ENCODE measurements at places on chromosomes 1 and 21.

DNA sequence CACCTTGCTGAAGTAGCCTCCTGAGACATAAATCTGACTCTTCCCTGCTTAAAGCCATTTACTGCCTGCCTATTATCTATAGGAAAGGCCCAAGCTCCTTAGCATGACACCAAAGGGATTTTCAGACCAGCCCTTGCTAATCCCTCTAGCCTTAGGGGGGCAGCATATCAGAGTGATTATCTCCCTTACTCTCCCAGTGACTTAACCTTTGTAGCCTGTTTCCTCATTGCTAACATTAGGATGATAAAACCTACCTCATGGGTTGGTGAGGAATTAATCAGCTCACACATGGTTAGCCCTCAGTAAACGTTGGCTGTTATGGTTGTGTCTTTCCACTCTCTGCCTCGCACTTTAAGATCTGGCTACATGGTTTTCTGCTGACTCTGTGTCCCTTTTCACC lies 70.1 kb downstream of the ROR1 start:
- no peak for DNase-seq

DNA sequence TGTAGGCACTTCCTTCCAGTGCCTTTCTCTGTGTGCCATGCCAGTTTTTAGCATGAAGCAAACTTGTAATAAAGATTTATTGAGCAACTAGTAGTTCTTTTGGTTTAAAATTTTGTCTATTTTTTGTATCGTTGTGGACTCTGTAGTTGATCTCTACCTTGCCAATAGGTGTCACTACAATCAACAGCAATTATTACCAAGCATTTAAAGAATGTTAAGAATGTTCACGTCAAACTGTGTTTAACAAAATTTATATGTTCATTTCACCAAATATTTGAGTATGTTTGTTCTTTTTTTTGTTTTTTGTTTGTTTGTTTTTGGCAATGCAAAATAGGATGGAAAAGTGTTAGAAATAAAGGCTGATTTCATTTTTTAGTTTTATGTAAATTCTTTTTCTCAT lies 208.1 kb downstream of the PATJ start:
- no peak for DNase-seq

GRCh38 chr21:38992737-38993136 lies 187.0 kb downstream of the ETS2 start:
- no peak for DNase-seq

DNA sequence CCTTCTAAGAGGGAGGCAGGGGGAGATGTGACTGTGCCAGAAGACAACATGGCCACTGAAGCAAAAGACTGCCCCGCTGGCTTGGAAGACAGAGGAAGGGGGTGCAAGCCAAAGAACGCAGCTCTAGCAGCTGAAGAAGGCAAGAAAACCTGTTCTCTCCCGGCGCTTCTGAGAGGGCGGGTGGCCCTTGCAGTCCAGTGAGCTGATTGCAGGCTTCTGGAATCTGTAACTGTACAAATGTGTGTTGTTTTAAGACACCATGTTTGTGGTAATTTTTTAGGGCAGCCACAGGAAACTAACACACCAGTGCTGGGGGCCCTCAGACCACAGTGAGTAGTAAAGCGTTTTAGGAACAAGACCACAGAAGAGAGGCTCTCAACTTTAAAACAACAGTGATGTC lies 47.0 kb downstream of the CD46 start:
- DNase-seq = no peak

- DNase-seq = no peak
These were observed 39.6 kb upstream of the COL6A1 start for GRCh38 chr21:45941717-45942546.

GRCh38 chr1:62325081-62325480 lies 5.8 kb upstream of the KANK4 start:
- DNase-seq = no peak

DNA sequence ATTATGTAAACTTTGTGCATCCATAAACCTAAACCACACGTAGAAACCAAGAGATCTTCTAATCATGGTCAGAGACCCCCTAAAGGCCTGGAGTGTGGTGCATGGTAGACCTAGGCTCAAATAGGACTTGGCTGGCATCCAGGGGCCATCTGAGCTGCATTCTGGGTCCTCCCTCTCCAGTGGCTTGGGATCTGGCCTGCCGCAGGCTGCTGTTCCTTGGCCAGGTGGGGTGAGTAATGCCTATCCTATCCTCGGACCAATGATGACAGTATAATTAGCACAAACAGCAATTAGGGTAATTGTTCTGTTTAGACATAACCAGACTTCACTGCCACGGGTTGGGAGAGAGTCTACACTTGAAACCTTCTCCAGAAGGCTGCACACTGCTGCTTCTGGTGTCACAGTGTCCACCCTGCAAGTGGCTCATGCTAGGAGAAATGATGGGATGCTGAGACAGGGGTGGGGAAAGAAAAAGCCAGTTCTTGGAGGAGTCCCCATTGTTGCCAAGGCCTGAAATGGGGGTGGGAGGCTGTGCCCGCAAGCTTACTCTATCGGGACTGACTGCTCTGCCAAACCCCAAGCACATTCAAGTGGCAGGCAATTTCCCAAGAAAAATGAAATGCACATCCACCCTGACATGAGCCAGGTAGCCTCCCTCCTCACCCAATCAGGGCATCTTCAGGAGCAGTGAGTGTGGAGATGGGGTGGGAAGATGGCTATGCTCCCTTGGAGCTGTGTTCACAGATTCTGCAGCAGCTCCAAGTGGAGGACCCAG lies 12.5 kb upstream of the PKP1 start:
- no peak for DNase-seq

GRCh38 chr1:116409751-116410191 lies 36.7 kb downstream of the ATP1A1 start:
- no peak for DNase-seq

Data from SIG-M5 (cell line).